Stimulated activated CD4-positive, alpha-beta T cell treated with anti-CD3 and anti-CD28 coated beads, Interleukin-12 subunit alpha, Interleukin-12 subunit beta, amount 100 ng/mL, for 4 hours (primary cell): ENCODE measurements at places on chromosomes 3 and 15.

- peak; percentile 18 for DNase-seq
These were observed 278.0 kb downstream of the FOXP1 start for GRCh38 chr3:71305231-71306206.

DNA sequence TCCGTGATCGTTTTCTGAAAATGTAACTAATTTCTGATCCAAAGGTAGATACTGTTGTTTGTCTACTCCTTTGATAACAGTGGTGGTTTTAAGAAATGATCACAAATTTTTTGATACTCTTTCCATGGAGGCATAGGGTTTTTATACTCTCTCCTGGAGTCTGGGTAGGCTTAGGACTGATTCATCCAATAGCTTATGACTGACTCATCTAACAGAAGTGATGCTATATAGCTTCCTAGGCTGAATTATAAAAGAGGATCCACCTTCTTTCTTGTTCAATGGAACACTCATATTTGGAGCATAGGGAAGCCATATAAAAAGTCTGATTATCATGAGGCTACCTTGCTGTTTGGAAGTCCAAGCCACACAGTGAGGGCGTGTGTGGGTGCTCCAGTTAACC, 84.3 kb downstream of the CHST2 start:
- no peak for DNase-seq

GRCh38 chr15:39870537-39870936, 49.5 kb downstream of the GPR176 start:
- DNase-seq = no peak

GRCh38 chr3:196652961-196653795, 13.7 kb downstream of the NRROS start:
- DNase-seq = no peak

DNA sequence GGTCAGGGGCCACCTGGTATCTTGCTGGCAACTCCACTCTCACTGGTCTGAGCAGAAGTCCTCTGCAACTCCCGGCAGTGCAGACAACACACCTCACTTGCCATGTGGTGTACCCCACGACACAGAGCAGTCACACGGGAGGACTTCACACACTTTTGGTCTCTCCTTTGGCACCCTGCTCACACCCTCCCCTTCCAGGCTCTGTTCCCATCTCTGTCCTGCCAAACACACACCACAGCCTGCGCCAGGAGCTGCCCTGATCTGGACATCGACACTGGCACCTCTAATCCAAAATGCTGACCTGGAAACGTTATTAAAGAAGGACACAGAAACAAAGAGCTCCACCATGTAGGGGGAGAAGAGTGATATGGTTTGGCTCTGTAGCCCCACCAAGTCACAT, 57.2 kb downstream of the SLC41A3 start:
- no peak for DNase-seq

DNA sequence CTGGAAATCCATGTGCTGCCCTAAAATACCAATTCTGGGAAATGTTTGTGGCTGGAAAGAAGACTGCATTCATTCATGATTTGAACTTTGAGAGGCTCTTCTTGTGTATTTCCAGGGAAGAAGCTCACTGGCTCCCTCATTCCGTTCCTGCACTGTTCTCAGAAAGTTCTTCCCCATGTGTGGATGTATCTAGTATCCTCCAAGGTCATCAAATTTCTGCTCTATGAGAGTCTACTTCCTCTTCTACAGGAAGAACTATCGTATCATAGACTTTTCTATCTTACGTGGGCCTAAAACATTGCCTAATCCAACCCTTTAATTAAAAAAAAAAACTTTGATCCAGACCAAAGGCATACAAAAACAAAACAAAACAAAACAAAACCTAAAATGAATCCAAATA, 2.9 kb downstream of the CCR3 start:
- DNase-seq = no peak

- DNase-seq = peak; percentile 30
These were observed 792 bp downstream of the GABPB1 start for GRCh38 chr15:50353975-50354837.

GRCh38 chr3:47019201-47019600, 39.7 kb downstream of the NBEAL2 start:
- DNase-seq = no peak

- DNase-seq = no peak
These were observed 767.5 kb upstream of the ROBO1 start for GRCh38 chr3:80535286-80535685.

GRCh38 chr3:116445311-116445841, at the start of gene LSAMP:
Gene LSAMP, minus strand, starts transcription at chr3:116445487.
- DNase-seq = no peak

- no peak for DNase-seq
These were observed 3.9 kb upstream of the HHLA2 start for GRCh38 chr3:108292450-108292849.

DNA sequence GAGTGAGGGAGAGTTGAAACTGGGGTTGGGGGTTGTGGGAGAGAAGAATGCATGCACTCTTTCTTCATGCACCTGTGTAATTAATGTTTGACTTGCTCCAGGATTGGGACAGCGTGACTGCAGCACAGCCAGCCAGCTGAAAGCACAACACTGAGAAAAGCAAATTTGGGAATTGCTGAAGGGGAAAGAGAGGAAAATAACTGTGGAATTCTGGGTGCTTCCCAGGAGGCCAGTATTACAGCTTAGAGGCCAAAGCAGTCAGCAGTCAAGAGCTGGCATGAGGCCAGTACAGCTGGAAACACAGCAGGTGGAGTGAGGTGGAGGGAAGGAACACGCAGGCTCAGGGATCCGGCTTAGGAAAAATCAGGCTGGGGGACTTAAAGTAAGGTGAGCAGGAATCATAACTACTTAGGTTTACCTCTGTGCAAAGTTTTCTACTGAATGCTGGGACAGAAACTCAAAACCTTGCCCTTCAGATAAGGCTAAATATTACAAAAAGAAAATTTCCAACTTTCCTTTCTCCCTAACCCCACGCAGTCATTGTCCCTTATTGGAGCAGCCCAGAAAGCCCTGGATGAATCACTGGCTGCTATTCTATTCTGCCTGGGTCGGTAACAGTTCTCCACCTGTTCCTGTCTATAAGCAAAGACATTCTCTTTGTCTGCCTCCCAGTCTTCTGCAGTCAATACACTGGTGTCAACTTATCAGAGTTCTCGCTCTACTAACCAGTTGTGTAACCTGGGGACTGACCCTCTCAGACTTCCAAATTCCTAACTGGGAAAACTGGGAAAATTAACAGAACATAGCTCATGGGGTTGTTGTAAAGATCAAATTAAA, 167.2 kb downstream of the MAGI1 start:
- DNase-seq = no peak
